Glomerular endothelial cell (primary cell): ENCODE measurements at places on chromosomes 3 and 15.
A peak's percentile ranks its signal among the peaks of the same experiment; 100 is the strongest.

DNA sequence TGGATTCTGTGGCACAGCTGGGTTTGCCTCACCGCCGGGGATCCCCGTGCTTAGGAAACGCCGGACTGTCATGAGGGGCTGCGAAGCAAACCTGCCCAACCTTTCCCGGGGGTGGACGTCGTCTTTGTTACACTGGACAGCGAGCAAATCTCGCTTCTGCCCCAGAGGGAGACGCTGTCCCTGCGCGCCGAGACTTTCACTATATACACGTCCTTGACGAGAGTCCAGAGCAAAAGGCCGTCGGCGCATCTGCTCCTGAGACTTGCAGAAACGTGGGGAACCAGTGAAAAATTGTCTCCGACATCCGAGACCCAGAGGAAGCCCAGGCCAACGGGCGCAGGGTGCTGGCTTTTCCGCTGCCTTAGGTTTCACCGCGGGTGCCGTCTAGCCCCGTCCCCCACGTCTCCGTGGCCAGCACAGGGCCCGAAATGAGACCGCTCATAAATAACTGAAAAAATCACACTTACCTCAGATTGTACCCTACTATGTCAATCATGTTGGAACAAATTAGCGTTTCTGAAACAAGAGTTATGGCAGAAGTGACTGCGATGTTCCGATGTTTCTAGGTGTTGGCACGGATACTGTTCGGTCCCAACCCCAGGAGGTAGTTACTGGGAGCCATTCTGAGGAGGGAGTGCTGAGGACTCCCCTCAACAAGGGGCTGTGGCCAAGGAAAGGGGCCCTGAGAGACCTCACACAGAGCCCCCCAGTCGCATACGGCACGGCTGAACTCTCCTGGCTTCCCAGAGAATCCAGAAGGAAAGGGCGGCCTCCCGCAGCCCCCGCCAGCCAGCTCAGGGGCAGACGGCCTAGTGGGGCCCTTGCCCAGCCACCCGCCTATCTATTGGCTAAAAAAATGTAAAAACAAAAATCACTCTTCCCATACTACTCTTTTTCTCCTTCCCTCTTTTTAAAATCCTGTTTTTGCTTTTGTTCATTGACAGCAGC is 14.4 kb upstream of the MUC4 start:
- no peak for DNase-seq

DNA sequence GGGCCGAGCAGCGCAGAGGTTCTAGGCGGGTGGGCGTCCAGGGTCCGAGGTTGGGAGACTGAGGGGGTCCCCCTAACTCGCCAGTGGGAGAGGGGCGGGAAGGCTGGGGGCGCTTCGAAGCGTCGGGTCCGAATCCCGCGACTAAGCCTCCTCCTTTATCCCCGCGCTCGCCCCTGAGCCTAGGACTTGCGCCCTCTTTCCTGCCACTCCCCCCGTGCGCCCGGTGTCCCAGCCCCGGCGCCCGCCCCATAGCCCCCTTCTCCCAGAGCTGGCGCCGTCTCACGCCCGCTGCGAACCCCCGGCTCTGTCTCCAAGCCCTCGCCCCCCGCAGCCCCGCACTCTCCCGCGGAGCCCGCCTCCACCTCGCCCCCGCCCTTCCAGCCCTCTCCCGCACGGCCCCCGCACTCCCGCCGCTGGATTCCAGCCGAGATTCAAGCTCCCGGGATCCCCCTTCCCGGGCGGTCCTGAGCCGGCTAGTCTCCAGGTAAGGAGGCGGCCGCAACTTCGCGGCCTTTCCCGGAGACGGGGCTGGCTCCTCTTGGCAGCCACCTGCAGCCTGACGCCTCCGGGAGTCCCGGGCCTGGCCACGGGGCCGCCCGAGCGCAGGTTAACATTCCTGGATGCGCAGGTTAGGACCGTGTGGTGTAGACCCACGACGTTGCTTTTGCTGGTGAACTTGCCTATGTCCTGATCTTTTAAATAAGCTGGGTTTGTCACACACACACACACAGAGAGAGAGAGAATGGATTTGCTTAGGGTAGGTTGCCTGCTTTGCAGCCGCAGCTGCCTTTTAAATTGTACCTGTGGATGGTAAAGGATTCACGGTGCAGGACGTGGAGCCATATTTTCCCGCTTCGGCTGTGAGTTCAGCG is 563 bp downstream of the PXYLP1 start:
- DNase-seq, result no peak

GRCh38 chr3:181326637-181327223 is 337.2 kb upstream of the DNAJC19 start:
- peak; percentile 20 for DNase-seq

DNA sequence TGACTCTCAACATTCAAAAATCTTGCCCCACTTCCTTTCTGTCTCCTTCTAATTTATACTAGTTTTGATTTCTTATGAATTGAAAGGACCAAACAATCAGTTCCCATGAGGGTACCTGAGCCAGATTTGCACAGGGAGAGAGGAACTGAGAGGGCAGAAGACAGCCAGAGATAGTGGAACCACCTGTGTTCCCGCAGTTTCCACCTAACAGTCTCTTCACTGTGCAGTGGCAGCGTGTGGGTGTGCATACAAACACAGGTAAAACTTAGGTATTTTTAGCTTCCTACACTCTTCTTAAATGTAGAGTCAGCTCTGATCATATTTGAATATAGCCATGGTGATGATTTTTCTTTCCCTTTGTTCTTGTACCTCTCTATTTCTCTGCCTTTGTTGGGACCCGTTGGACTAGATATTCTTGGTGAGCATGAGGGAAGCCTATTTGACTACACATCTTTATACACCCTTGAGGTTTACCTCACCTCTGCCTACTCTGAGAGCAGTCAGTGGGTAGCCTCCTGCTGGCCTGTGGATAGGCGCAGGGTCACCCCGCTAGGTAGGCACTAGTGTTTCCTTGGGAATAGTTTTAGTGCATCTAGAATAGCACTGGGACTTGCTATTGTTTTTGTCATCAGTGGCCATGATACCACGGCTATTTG is 58.8 kb downstream of the MAP3K13 start:
- no peak for DNase-seq

DNA sequence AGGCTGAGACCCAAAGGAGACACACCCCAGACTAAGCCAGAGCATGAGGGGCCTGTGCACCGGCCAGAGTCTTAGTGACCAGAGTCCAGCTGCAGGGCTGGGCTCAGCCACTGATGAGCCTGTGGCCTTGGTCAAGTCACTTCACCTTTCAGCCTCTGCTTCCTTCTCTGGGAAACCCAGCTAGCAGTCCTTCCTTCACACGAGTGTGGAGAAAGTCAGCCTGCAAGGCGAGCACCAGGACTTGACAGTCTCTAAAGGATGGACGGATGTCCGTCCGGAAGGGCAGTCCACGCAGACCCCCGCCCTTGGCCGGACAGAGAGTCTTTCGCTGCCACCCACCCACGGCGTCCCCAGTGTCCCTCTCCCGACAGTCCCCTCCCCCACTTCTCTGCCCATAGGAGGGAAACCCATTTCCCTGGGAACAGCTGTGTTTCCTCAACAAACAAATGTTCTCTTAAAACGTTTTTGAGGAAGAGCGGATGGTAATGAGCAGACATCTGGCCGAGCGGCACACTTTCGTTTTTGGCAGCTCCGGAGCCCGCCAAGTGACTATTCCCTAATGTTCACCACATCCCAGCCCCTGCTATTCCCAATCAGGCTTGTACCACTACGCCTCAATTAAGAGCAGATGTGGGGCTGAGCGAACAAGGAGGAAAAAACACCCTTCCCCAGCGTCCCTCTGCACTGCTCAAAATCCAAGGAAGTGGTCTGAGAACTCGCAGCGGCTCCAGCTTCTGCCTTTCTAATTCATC is 129.1 kb upstream of the SMAD3 start:
- DNase-seq, result no peak

DNA sequence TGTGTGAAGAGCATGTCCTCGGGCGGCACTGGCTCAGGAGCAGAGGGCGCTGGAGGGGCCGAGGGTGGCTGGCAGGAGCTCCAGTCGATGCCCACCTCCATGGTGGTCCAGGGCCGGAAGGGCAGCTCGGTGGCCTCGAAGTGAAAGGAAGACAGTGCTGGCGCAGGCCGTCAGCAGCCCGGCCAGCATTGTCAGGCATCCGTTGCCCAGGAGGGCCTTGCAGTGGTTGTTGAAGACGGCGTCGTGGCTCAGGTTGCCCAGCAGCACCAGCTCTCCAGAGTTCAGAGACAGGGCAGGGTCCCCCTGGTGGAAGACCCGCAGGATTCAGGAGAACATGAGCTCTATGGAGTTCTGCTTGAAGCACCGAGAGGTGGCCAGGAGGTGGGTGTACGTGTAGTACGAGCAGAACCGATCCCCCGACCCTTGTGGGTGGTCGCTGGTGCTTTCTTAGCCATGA is 16.5 kb upstream of the SIAH2 start:
- no peak for DNase-seq

- DNase-seq, result no peak
These were observed 30.9 kb upstream of the ATP1B3 start for GRCh38 chr3:141845407-141846049.

- no peak for DNase-seq
These were observed 256.2 kb upstream of the MDFIC2 start for GRCh38 chr3:70568626-70569025.

GRCh38 chr3:189826566-189826965 is 195.4 kb downstream of the TP63 start:
- no peak for DNase-seq

DNA sequence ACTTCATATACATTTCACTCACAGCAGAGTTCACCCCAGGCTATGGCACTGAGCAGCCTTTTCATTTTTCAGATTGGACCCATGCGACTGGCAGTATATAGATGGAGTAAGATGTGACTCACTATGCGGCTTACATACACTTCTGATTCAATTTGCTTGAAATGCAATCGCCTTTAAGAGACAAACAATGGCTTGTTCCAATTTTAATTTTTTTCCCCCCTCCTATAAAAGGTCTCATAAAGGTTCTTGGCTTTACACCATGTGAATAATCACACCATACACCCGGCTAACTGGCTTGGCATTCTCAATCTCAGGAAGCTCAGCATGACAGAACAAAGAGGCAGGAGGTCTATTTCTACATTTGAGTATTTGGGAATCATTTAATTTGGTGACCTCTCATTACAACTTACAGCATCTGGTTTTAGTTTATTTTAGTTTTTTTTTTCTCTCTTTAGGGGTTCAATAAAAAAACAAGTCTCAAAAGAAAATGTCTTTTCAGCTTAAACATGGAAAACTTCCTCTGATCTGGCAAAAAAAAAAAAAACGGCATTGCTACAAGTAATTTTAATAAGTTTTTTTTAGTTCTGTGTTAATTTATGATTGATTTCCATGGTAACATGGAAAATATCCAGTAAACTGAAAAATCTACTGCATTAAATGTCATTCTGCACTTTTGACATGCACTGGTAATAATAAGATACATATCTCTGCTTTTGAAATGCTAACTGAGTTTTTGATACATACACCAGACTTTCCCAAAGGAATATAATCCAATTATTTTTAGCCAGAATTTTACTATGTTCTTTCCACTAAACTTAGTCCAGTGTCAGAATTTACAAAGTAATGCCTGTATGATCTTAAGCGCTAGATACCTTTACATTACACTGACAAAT is 38.8 kb downstream of the GADL1 start:
- no peak for DNase-seq

- DNase-seq, result no peak
These were observed 68.1 kb downstream of the EOMES start for GRCh38 chr3:27653803-27654558.

DNA sequence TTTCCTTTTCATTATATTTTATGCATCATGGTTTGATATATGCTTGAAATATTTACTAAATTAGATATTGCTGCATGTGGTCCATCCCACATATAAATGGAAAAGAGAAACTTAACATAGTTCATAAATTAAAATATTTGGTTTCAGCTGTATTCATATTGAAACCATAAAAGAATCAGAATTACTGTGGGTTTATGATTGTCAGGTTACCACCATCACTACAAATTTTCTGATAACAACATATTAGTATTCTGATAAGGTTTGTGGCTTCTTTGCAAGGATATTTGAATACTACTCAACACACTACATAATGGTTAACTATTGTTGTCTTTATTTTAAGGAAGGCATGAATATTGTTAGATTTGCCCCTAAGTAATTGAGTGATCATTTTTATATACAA is 235.5 kb downstream of the UBE2E2 start:
- DNase-seq, result no peak

GRCh38 chr15:99645951-99646350 is 80.2 kb downstream of the MEF2A start:
- no peak for DNase-seq

DNA sequence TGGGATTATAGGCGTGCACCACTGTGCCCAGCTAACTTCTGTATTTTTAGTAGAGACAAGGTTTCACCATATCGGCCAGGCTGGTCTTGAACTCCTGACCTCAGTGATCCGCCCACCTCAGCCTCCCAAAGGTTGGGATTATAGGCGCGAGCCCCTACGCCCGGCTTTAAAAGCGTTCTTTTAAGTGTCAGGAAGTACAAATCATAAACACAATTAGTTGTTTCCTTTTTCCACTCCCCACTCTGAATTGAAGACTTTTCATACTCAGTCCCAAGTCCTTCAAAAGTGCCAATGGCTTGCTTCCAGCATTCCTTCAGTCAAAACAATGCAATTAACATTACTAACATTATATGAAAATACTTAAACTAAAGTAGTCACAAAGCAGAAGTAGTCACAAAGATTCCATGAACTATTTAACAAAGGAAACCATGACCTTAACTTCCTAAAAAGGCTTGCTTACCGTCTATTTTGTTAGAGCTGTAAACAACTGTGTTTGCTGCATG is 8.1 kb downstream of the WDR82 start:
- DNase-seq, result no peak

- DNase-seq, result no peak
These were observed 152.3 kb upstream of the LRRN1 start for GRCh38 chr3:3646934-3647333.

GRCh38 chr15:70133781-70134421 is 36.2 kb upstream of the TLE3 start:
- DNase-seq, result no peak

DNA sequence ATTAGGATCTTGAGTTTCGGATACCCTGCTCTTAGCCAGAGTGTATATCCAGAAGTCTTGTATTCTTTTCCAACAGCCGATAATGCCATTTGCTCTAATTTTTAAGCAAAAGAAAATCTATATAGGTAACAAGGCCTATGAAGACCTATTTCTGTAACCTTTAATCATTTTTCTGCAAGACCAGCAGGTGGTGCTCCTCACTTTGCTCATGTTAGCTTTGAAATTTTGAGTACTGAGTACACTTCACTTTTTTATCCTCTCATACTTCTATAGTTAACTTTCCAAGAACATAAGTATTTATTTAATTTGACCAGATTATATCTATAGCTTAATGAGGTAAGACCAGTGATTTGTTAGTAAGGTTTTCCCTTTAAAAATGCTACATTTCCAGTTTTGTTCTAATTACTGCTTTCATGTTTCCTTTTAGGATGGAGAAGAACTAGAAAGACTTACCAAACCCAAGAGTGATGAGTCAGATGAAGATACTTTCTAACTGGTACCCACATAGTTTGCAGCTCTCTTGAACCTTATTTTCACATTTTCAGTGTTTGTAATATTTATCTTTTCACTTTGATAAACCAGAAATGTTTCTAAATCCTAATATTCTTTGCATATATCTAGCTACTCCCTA is 20.5 kb downstream of the SLC35A5 start:
- DNase-seq, result peak; percentile 45

DNA sequence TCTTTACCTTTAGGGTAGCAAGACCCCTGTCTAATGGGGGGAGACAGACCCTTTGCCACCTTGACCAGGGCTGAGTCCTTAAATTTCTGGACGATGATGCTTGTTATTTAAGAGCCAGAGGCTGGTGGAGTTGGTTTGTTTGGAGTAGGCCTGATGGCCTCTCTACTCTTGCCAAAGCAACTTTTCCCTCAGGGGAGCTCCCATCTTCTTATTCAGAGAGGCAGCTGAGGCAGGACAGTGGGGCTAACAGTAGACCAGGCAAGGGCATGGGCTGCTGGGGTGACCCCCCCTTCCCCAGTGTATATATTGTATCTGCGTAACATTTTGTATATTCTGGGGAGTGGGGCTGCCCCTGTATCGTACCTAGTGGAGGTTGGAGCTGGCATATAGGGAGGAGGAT is 10.3 kb downstream of the RPS17 start:
- no peak for DNase-seq
